ENCODE measurements at places on chromosomes 2 and 18.
A peak's percentile ranks its signal among the peaks of the same experiment; 100 is the strongest.

DNA sequence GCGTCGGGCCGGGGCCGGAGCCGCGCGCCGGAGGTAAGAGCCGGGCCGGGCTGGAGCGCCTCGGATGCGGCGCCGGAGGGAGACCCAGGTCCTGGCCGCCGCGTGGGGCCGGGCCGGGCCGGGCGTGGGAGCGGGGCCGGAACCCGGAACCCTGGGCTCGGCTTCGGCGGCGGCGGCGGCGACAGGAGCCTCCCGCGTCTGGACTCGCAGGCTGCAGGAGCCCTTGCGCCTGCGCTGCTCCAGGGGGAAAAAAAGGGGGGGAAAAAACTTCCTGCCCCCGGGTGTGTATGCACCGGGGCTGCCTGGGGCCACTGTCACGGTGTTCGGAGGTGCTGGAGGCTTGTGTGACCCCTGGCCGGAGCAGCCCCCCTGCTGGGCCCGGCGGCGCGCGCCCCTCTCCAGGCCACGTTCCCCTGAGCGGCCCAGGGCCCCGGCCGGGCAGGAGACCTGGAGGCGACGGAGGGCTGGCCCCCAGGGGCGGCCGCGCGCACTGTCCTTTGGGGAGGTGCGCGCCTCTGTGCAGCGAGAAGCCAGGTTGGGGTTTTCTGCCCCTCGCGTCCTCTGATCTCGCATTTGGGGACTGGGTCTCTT is 864 bp downstream of the KLHL29 start:
- no peak for DNase-seq

- no peak for DNase-seq
Measured at GRCh38 chr2:215644233-215644897, 208.5 kb upstream of the FN1 start.

GRCh38 chr2:189013671-189014448 is 39.7 kb downstream of the COL3A1 start:
- no peak for DNase-seq

- no peak for DNase-seq
Measured at GRCh38 chr2:154832711-154833110, 134.2 kb downstream of the KCNJ3 start.

DNA sequence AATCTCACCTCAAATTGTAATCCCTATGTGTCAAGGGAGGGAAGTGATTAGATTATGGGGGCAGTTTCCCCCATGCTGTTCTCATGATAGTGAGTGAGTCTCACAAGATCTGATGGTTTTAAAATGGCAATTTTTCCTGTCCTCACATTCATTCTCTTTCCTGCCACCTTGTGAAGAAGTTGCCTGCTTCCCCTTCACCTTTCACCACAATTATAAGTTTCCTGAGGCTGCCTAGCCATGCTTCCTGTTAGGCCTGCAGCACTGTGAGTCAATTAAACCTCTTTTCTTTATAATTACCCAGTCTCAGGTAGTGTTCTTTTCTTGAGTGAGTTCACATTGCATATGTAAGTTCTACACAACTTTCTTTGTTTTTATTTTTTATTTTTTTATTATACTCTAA is 271.5 kb downstream of the EXOC6B start:
- peak; percentile 43 for DNase-seq

DNA sequence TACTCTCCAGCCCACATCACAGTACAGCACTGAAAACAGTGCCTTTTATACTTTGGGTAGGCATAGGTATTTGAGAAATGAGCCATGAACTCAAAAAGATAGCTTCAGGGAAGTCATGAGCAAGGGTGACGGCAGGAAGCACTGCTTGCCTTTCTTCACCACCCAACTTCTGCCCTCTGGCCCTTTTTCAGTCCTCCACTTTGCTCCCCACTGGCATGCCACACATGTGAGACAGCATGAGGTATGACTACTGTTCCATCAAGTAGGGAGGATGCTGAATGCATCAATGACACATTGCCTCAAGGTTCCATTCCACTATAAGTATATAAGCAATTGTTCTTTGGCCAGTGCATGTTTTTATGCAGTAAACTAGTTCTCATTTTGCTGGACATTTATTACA is 373.0 kb downstream of the NRXN1 start:
- no peak for DNase-seq

GRCh38 chr2:120736624-120737339 is 1.1 kb downstream of the GLI2 start:
- peak; percentile 19 for DNase-seq

- no peak for DNase-seq
Measured at GRCh38 chr2:7279421-7279949, 362.3 kb downstream of the RNF144A start.

GRCh38 chr18:6405237-6406074 is 9.3 kb downstream of the L3MBTL4 start:
- no peak for DNase-seq

DNA sequence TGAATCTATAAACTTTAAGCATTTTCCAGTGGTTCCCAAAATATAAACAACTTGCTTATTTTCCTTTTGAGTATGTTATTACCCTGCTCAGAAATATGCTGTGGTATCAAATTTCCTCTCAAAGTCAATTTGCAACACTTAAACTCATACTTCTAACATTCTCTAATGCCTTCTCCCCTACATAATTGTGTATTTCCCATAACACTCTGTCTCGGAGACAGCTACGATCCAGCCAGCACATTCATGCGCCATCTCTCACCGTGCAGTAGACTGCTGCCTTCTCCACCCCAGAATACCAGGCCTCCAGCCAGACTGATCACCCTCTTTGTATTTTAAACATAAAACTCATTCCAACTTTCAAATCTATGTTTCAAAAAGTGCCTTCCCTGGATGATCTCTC is 41.8 kb downstream of the TIMM21 start:
- no peak for DNase-seq
